RCC 7860 (cell line): ENCODE measurements at places on chromosomes 7 and 10.

GRCh38 chr7:20778063-20778721 lies 8.5 kb downstream of the SP8 start:
- no peak for DNase-seq

DNA sequence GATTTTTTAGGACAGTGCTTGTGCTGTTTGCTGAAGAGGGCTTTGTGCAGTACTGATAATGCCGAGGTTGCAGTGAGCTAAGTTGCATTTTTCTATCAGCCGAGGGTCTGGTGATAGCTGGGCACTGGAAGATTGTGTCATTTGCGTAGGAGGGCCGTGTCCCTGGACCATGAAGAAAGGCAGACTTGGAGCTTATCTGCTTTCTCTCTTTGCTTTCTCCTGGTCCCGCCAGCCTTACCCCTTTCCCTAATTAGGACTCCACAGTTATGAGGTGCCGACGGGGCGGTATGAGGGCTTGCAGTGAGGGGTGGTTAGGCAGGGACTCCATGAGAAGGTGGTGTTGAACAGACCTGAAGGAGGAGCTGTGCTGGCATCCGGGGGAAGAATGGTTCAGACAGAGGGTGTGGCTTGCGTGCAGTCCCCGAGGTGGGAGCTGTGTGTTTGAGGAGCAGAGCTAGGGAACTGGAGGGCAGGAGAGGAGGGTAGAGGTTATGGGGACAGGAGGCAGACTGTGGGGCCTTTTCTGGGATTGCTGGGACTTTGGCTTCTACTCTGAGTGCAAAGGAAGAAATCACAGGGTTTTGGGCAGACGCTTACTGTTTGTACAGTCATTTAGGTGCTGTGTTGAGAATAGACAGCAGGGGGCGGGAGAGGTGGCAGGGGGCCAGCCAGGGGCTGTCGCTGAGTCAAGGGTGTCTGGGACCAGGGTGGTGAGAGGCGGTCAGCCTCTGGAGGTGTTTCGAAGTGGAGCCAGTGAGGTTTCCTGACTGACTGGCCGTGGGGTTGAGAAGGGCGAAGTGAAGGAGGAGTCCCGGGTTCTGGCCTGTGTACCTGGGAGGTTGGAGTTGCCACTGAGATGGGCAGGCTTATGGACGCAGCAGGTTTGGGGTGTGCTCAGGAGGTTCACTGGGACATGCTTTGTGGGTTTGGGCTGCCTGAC lies 43.4 kb downstream of the PRF1 start:
- DNase-seq: peak; percentile 11

- DNase-seq: no peak
Measured at GRCh38 chr10:15293862-15294842, 76.9 kb downstream of the FAM171A1 start.

GRCh38 chr10:96706331-96706853 lies 13.9 kb downstream of the PIK3AP1 start:
- DNase-seq: no peak

DNA sequence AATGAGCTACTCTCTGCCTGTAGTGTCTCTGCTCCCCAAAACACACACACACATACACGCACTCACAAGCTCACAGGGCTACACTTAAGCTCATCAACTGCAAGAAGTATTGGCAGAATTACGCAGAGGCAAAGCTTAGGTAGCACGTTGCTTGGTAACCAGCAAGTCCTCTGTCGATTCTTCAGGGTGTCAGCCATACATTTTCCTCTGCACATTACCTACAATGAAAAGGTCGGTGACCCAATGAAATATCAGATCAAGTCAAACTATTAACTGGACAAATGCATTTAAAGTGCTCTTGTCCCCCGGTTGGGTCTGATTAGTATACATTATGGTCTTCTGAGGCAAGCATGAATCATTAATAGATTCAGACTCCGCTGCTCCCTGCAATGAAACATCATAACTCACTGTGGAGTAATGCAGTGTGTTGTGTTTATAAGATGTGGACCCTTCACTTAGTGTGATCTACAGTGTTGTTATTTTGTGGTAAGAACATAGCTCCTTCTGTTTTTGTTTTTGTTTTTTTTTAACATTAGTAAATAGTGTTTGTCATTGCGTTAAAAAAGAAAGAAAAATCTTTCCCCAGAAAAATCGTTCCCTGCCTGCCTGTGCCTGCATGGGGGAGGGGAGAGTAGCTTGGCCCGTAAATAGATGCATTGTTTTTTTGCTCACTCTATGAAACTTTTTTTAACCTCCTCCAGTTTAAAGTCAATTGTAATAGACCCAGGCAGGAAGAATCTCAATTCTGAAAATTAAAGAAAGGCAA lies 325.5 kb downstream of the SFMBT2 start:
- no peak for DNase-seq

DNA sequence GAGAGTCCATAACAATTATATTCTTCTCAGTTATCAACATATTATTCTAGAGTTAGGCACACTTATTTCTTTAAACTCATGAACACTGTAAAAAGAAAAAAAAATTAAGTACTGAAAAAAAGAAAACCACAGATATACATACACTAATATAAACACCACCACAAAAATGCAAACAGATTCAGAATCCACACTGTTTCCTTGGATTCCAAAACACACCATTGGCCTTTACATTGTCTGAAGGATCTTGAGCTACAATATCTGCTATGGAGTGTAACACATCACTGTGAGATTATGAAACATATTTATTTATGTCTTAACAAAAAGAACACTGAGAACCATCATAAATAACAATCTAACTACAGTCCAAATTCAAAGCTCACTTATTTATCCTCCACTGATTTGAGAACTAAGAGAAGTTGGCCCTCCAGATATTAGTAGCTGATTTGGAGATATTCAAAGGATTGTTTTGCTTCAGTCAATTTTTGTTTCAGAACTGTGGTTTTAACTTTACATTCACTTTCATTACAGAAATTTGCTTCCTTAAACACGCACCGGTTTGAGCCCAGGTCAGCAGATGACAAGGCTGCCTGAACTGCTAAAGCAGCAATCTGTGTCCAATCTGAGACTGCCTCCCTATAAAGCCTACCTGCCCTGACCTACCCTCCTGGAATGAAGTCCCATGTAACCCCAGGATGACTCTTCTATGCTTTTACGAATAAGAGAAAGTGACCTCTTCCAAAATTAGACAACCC lies 47.0 kb upstream of the CDK1 start:
- no peak for DNase-seq

DNA sequence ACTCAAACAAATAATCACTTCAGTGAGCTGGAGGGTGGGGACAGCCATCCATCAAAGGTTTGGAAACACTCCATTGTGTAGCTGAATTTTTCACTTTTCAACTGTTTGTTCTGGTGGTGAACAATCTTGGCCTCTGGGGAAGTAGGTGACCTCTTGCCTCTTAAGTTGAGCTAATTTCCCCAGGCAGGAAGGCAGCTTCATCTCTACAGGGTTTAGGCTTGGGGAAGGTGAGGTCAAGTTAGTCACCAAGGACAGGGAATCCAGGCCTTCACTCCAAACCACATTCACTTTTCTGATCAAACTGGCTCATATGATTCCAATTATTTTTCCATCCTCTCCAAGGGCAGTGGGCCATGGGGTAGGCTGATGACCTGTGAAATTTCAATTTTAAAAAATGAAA lies 138.3 kb upstream of the HABP2 start:
- DNase-seq: no peak

- DNase-seq: no peak
Measured at GRCh38 chr10:83037653-83038052, 1101.7 kb upstream of the GHITM start.

DNA sequence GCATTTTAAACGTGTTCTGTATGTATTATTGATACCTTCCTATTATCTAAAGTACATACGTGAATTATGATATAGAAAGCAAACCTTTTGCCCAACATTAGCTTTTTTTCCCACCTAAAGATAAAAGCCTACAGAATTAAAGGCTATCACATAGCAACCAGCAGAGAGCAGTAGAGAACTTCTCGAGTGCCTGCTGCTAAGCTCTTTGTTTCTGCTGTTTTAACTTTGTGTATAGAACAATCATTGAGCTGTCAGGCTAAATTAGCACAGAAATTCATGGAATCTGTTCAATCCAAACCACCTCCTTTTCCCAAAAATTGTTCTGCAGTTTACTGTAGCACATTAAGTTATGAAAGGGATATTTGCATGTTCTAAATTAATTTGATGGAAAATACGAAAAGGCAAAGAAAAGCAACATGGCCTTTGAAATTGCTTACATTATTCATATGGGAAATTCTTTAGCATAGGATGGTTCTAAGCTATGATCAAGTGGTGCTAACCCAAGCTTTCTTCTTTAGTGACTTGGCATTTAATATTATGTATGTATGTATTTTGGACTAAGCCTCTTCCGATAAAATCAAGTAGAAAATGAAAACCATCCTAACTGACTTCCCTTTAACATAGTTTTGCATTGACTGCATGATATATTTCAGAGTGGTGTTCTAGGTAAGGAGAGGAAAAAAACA lies 1288.5 kb downstream of the GATA3 start:
- peak; percentile 18 for DNase-seq

- no peak for DNase-seq
Measured at GRCh38 chr7:70459546-70459945, 672.4 kb upstream of the GALNT17 start.
